ENCODE measurements at places on chromosomes 7 and 10. TPM values are rescaled to one million over a fixed set of nuclear protein-coding genes. Genes with fewer than 3 reads are reported as not detected.

DNA sequence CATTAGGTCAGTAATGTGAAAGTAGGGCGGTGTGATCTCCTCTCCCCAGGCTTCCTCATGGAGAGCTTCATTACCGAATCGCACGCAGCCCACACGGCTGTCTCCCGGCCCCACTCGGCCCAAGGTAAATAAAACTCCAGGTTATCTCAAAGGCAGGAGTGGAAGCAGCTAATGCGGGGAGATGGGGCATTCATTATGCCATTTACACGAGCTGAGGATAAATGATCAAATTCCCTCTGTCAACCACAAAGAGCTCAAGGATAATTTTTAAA, 93.5 kb downstream of the ADARB2 start:
- DNase-seq: no peak

ZNF425 gene
- 6.1 TPM for total RNA-seq

- no peak for DNase-seq
Measured at GRCh38 chr7:70193514-70193913, 595.2 kb downstream of the AUTS2 start.

GRCh38 chr10:118551535-118552100, 43.8 kb downstream of the PRLHR start:
- DNase-seq: no peak

PON1 gene
- total RNA-seq: not detected

GSTK1 gene
- 71.8 TPM for total RNA-seq

GRCh38 chr7:16040346-16040745, 353.9 kb upstream of the MEOX2 start:
- no peak for DNase-seq

GRCh38 chr10:117746541-117747448, 204.2 kb downstream of the EMX2 start:
- no peak for DNase-seq
